ENCODE measurements at places on chromosomes 5 and 9.

GRCh38 chr5:73337586-73338255, 110.9 kb downstream of the FOXD1 start:
- no peak for DNase-seq

- no peak for DNase-seq
Observed at GRCh38 chr5:122615146-122615545, 159.7 kb upstream of the SNX2 start.

- DNase-seq: no peak
Observed at GRCh38 chr5:115940080-115940810, 22.0 kb upstream of the LVRN start.

GRCh38 chr9:131190191-131190590, 64.8 kb downstream of the NUP214 start:
- no peak for DNase-seq

DNA sequence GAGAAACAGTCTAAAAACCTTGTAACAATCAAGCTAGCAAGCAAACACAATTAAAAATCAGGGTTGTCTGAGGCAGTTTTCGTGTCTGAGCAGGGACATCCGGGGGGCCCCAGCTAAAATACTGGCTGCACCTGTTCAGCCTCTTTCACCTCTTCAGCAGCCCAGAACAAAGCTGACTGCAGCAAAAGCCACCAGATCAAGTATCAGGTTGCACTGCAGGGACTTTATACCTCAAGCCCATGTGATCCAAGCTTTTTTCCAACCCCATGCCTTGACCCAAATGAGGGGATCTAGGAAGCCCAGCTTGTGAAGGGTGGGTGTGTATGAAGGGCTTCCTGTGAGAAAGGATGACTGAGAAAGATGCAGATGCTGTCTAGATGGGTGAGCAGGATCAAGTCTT, 133.4 kb downstream of the SEMA6A start:
- DNase-seq: no peak
